Osteocyte (in vitro differentiated cells): ENCODE measurements at places on chromosomes 12 and 14. TPM values are rescaled to one million over a fixed set of nuclear protein-coding genes. Genes with fewer than 3 reads are reported as not detected.

DNA sequence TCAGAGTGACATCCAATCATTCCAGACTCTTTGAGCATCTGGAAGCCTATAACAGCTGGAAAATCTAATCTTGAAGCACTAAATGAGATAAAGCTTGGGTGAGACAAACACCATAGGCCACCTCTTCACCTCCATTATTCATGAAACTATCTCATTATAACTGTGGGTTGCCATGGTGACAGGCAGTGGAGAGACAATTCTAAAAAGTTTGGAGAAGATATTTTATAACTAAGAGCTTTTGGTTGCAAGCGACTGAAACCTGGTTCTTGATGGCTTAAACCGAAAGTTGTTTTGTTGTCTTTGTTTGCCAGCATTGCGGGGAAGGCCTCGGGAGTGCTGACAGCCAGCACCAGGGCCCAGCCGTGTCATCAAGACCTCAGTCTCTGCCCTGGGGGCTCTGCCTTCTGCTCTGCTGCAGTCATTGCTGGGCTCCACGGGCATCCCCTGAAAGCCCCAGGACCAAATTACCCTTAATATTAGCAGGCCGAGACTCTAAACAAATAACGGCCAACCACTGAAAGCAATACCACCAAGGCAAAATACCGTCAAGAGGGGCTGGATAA is 353.6 kb upstream of the SFSWAP start:
- H3K4me3 ChIP-seq, result no peak overlapping the region
- peaks cover 2% of the 10 kb centered on the region for H3K27me3 ChIP-seq
- DNase-seq, result no peak
- no peaks in the 10 kb centered on the region for H3K4me1 ChIP-seq
- no peaks in the 10 kb centered on the region for H3K36me3 ChIP-seq

DNA sequence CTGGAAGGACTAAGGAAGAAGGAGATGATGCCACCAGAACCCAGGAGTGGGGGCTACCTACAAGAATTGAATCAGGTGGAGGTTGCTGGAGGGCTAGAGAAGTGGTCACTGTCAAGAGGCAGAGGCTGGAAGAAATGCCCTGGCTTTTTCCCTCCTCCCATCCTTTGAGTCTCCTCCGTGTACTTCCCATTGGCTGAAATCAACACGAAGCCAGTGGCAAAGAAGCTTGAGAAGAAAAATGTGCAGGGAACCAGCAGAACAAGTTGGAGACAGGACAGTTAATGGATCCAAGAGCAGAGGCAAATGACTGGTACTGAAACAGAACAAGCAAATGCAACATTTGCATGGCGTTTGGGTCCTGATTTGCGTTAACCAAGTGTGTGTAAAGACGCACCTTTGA is 9.1 kb upstream of the FBLN5 start:
- peaks cover 3% of the 10 kb centered on the region for H3K4me1 ChIP-seq
- peak; percentile 49 for DNase-seq
- H3K27ac ChIP-seq, result no peak overlapping the region
- H3K36me3 ChIP-seq, result no peaks in the 10 kb centered on the region
- H3K27me3 ChIP-seq, result no peaks in the 10 kb centered on the region
- no peak overlapping the region for H3K4me3 ChIP-seq

DNA sequence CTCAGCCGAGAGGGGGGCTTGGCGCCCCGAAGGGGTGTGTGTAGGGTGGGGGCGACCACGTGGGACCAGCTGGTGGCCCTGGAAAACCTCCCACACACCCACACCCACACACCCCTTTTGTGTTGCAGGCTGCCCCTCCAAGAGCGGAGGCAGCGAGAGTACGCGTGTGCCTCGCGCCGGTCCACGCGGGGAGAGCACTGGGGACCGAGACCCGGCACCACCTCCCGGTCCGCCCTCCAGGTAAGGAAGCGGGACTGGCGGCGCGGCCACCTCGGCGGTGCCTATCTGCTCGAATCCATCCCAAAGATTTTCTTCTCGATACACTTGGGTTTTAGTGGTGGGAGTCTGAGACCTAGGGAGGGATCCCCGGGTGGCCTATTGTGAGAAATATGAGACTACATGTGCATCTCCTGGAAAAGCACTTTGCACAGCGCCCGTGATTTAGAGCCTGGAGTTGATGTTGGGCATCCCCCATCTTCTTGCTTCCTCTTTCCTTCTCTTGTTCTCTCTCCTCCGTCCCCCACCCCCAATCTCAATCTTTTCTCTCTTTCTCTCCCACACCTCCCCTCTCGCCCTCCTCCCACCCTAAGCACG is 393 bp downstream of the SYT1 start:
- H3K27me3 ChIP-seq, result peaks cover 70% of the 10 kb centered on the region
- H3K27ac ChIP-seq, result no peak overlapping the region
- H3K4me3 ChIP-seq, result peak overlapping the region; percentile 82
- DNase-seq, result no peak
- H3K36me3 ChIP-seq, result no peaks in the 10 kb centered on the region

SHMT2 gene
- total RNA-seq, result 263 and 290 TPM in 2 replicates
